T-helper 2 cell treated with Interferon-gamma antibody and Interleukin-4, amounts not matched to agents 5 μg/mL and 100 μg/mL, for 36 hours (primary cell): ENCODE measurements at places on chromosomes 13 and 19.

DNA sequence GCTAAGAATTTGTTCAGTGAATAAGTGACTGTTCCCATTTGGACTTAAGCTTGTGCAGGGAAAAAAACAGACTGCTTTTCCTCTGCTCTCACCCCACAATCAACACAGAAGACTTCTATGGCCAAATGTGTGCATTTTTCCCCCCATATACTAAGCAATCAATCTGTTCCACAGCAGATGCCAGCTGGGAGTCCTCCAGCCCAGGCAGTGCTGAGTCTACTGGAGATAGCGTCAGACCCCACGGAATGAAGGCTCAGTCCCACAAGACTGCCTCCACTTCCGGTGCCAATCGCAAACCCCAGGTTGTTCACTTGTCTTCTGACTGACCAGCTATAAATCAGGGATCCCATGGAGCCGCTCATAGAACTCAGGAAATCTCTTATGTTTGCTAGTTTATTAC, 69.5 kb upstream of the ANKRD10 start:
- no peak for DNase-seq

DNA sequence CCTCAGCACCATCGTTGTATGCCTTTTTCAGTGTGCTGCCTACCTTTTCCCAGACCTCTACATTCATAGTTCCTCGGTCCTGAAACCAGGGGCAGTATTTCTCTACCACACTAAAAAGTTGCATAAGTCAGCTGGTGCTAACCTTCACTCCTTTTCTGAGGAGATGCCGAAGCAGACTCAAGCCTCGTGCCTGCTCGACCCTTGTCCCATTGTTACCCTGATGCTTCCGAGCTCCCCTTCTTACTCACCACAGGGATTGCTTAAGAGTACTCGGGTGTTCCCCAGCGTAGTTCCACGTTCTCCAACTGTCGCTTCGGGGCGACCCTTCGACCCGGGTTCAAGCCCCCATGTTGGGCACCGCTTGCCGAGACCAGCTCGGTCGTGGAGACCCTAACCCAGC, 19.0 kb upstream of the IL17D start:
- DNase-seq = no peak

DNA sequence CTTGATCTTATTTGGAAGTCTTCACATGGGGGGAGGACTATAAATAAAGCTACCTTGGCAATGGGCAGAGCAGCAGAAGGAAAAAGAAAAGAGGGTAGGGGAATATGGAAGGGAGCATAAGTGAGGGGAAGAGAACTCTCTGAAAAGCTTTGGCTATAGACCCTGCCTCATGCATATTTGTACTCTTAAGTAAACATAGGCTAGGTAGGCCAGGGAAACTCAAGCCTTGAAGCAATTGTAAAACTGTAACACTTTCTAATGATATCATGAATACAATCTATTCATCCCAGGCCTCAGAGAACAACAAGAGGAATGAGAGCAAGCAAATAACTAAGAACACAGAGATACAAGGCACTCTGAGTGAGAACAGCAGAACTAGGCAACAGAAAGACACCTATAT, 20.4 kb downstream of the MYCBP2 start:
- no peak for DNase-seq

DNA sequence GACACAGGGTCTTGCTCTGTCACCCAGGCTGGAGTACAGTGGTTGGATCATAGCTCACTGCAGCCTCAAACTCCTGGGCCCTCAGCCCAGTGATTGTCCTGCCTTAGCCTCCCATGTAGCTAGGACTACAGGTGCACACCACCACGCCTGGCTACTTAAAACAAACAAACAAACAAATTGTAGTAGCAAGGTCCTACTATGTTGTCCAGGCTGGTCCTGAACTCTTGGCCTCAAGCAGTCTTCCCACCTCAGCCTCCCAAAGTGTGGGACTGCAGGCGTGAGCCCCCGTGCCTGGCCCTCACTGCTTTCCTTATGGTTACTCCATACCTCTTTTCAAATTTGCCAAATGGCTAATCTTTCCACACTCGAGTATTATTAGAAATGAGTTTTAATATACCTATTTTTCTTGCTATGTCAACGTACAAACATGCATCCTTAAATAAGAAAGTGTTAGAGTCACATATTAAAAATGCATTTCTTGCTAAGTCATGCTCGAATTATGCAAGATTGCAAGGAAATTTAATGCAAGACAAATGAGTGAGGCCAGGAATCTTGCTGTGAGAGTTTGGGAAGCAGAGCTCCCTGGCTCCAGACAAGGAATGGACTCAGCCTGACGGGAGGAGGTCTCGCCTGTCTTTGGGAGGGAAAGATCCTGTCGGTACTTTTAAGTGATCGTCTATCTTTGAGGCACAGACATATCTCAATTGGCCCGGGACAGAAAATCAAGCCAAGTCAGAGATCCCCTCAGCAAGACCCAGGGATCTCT, 39.4 kb downstream of the RFX2 start:
- no peak for DNase-seq

DNA sequence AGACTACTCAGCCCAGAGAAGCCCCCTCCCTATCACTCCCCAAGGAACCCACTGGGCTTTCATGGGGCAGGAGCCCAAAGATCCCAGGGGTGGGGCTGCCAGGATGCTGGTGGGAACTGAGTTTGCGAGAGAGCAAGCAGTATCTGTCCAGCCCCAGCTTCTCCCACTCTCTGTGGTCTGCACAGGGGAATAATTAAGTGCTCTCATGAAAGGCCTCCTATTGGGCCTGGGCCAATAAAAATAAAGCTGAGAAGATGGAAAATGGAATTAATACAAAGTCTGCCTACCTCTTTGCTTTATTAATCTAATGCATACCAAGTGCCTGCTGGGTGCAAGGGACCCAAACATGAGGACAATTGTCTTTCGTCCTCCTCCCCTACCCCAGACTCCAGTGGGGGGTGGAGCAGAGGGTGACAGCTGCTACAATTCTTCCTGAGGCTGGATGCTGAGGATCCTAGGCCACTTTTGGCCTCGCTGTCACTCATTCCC, 5.4 kb downstream of the DDX39A start:
- no peak for DNase-seq

DNA sequence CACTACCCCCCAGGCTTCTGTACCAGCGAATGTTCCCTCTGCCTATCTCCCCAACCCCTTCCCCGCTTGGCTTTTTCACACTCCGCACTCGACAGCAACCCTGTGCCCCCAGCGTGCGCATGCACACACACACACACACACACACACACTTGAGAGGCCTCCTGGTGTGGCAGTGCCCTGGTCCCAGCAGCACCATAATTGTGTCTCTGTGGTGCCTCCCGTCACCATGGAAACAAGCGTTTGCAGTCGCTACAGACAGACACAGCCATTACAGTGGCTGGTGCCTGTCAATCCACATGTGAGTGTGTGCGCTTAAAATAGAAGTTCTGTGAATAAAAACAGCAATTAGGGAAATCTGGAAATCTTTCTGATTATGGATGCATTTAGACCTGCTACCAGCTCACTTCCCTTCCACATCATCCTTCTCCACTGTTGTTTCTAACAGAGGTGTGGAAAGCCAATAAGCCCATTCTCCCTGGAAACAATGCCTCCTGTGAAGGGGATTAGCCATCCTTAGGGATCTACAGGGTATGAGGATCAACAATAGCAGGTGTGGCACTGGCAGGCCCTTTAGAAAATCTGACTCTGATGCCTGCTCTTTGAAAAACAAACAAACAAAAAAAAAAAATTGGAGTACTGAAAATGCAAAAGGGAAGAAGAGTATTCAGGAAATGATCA, 146.3 kb downstream of the DCLK1 start:
- no peak for DNase-seq

DNA sequence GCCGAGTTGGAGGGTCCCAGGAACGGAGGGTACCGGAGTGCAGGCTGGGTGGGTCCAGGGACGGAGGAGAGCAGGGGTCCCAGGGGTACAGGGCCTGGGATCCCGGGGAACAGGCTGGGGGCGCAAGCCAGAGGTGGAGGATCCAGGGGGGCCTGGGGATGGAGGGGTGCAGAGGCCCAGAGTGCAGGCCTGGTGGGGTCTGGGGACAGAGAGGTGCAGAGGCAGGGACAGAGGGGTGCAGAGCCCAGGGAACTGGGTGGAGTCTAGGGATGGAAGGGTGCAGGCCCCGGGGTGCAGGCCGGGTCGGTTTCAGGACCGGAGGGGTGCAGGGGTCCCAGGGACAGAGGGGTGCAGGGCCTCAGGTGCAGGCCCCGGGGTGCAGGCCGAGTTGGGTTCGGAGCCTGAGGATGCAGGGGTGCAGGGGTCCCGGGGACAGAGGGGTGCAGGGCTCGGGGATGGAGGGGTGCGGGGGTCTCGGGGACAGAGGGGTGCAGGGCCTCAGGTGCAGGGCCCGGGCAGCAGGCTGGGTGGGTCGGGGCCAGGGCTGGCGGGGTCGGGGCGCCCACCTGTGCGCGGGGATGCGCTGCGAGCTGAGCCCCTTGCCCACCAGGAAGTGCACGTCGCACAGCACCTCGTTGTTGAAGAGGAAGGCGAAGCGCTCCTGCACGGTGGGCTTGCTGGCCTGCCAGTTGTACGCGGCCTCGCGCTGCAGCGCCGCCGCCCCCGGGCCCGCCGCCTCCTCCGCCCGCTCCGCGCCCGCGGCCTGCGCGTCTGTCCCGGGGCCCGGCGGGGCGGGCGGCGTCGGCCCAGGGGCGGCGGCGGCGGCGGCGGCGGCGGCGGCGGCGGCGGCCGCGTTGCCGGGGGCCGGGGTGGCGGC, 545 bp downstream of the BTBD2 start:
- DNase-seq = no peak

DNA sequence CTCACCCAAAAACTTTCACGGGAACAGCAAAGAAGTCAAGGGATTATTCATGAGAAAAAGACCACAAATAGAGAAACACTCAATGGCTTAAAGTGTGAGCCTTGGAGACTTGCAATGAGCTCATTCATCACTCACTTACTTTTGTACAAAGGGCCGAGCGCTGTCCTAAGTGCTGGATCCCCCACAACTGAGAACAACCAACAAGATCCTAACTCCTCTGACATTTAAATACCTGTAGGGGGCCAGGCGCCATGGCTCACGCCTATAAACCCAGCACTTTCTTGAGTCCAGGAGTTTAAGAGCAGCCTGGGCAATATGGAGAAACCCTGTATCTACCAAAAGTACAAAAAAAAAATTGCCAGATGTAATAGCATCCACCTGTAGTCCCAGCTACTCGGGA, 29.4 kb upstream of the ZNF507 start:
- DNase-seq = no peak

DNA sequence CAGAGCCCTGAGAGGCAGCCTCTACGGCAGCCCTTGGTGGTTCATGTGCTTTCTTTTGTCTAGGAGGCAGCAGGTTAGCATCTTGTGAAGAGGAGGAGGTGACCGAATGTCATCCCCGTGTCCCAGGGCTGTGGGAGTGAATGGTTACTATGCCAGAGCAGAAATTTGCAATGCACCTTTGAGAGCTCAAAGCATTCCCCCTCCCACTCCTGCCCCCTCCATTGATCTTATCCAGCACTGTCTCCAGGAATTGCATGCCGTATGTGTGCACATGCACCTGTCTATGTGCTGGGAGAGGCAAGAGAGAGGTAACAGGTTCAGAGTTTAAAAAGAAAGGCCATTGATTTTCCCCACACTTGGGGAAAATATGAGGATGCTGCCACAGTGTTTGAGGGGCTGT, 10.2 kb downstream of the RASL11A start:
- no peak for DNase-seq

DNA sequence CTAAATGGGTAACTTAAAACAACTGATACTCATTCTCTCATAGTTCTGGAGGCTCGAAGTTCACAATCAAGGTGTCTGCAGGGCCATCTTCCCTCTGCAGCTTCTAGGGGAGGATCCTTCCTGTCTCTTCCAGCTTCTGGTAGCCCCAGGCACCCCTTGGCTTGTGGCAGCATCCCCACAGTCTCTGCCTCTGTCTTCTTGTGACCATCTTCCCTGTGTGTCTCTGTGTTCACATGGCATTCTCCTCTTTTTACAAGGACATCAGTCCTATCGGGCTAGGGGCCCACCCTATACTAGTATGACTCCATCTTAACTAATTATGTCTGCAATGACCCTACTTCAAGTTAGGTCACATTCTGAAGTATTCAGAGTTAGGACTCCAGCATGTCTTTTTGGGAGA, 73.5 kb downstream of the ANKRD10 start:
- no peak for DNase-seq

GRCh38 chr19:23507446-23507845, 112.2 kb upstream of the ZNF91 start:
- no peak for DNase-seq

DNA sequence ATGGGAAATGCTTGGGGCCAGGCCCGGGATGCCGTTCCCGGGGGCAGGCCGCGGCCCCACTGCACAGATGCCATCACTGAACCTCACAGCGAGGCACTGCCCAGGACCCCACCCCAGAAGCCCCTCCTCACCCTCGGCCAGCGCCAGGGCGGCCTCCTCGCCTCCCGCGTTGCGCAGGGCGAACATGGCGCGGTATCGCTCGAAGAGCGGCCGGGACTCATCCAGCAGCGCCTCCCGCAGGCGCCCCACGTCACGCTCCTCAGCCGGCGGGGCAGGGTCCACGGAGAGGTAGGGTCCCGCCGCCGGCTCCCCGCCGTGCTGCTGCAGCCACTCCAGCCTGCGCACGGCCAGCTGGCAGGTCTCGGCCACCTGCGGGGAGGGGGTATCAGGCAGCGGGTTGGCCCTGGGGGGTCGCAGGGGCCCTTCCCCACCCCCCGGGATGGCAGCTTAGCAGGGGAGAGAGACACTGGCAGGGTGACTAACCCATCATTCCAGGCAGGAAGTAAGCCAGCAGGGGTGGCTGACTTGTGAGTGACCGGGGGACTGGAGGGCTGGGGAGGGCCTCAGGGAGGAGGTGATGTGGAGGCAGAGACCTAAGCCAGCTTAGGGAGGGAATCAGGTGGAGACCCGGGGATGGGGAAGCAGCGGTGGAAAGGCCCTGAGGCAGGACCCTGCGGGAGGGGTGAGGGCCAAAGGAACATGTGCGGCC, 8.2 kb downstream of the DOHH start:
- DNase-seq = no peak

DNA sequence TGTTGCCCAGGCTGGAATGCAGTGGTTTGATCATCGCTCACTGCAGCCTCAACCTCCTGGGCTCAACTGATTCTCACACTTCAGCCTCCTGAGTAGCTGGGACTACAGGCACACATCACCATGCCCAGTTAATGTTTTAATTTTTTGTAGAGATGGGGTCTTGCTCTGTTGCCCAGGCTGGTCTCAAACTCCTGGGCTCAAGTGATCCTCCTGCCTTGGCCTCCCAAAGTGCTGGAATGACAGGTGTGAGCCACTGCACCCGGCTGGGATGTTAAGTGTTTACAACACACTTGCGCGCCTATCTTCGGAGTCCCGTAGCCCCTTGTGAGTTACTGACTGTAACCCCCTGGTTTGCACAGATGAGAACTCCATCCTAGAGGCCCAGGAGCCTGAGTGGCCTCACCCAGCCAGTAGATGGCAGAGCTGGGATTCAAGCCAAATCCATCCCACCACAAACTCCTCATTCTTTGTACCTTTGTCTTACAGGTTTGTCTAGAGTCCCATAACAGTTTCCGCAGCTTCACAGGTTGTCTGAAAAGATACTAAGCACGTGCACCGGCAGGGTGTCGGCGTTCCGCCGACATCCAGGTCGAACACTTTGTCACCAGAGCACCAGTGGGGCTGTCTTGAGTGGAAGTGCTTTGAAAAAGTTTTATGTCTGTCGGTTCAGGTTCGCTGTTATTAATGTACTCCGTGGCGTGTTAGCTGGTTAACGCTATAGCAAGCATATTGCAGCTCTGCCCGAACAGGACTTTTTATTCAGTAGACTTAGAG, 14.7 kb downstream of the MAG start:
- no peak for DNase-seq

GRCh38 chr19:56273563-56274117, 1.1 kb downstream of the EDDM13 start:
- no peak for DNase-seq
